ENCODE measurements at places on chromosomes 2 and 18.
A peak's percentile ranks its signal among the peaks of the same experiment; 100 is the strongest.

- peak; percentile 25 for DNase-seq
These were observed 37.2 kb downstream of the TSHZ1 start for GRCh38 chr18:75247611-75248421.

GRCh38 chr18:75086494-75087034 lies 122.4 kb downstream of the PTGR3 start:
- DNase-seq, result no peak

- no peak for DNase-seq
These were observed 171.2 kb upstream of the SLC14A2 start for GRCh38 chr18:45444040-45444439.

DNA sequence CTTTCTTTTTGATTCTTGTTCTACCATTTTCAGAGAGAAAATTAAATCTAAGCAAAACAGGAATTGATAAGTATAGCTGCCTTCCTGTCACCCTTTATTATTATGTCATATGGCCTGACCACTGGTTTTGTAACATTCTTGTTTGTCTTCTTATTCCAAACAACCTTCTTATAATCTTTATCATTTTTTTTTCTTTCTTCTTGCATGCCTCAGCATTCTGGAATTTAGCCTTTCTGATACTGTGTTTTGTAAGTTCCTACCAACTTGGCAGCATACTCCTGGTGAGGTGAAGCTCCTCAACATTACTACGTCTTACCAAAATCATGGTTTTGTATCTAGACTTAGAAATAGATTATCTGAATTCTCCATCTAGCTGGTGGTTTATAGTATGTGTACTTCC lies 199.2 kb downstream of the CAMKMT start:
- DNase-seq, result no peak

- no peak for DNase-seq
These were observed 70.0 kb upstream of the NEUROD1 start for GRCh38 chr2:181750305-181750704.

DNA sequence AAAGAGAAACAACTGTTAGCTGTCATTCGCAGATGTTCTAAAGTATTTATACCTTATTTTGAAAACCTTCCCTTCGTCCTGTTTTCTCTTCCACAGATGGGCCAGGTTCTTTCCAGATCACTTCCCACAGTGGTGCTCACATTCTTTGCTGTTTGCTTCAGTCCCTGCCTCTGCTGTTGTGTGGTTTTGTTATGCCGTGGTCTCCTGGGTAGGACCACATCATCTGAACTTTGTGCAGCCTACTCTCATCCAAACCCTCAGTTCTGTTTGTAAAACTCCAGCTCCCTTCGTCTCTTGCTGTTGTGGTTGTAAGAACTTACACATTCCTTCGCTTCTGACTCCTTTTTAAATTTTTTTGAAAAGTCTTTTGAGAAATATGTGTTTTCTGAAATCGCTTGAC lies 38.1 kb downstream of the ZNF236 start:
- DNase-seq, result no peak

DNA sequence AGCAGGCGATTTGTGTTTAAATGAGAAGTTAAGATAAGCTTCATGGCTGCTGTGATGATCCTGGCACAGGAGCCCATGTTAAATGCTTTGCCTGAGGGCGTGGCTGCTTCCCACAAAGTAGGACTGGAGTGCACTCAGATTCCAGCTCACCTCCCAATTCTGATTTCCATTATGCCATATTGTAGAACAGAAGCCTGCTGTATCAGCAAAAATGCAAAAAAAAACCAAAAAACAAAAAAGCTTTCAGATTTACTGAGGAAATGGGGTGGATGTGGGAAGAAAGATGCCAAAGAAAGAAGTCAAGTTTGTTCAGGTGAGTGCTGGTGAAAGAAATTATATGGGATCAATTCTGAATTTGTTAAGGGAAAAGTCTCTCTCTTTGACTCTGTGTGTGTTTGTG lies 610.4 kb upstream of the NETO1 start:
- DNase-seq, result no peak

- no peak for DNase-seq
These were observed 76.8 kb downstream of the ALPK2 start for GRCh38 chr18:58552057-58552461.

Measured in HS-5 (cell line).